Activated CD8-positive, alpha-beta memory T cell treated with anti-CD3 and anti-CD28 coated beads for 24 hours (primary cell): ENCODE measurements at places on chromosomes 7 and 10.
A peak's percentile ranks its signal among the peaks of the same experiment; 100 is the strongest.

GRCh38 chr10:48775206-48775517 lies 90.5 kb downstream of the WDFY4 start:
- DNase-seq = no peak

DNA sequence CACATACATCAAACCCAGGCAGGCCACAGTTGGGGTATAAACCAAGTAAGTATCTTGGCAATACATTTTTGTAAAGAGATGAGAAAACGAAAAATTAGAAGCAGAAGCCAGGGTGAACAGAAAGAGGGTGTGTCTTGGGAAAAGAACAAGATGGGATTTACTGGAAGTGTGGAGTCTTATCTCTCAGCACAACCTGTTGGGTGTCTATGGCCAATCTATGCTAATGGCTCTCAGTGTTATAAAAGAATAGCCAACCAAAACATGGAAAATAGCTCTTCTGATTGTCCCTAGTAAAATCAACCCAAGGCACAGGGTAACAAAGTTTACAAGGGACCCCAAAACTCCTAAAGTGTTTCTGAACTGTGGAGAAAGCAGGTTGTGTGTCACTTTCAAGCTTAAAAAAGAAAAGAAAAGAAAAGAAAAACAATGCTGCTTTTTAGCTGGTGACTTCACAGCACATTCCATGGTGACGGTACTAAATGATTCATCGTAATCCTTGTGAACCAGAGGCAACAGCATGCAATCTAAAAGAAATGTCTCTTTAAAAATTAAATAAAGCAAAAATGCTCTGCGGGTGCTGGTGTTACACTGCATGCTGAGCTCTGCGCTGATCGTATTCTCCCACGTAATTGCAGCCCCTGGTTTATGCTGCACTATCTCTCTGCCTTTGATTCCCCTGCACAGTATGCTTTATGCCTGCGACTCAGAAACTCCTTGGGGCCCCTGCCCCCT lies 100.8 kb downstream of the C10orf90 start:
- no peak for DNase-seq

GRCh38 chr10:79948976-79949722 lies at the start of gene SFTPD:
Gene SFTPD (minus strand): TSS chr10:79949105. CDS start chr10:79946659, 2,446 bp downstream.
- DNase-seq = no peak

DNA sequence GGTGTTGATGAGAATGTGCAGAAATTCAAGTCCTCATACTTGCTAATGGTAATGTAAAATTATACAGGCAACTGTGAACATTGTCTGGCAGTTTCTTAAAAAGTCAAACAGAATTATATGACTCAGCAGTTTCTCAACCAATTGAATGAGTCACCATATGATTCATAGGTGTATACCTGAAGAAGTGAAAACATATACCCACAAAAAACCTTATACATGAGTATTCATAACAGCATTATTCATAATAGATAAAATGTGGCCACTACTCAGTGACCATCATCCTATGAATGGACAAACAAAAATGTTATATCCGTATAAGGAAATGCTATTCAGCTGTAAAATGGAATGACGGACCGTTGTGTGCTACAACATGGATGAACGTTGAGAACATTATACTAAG lies 253.5 kb downstream of the MALRD1 start:
- DNase-seq = no peak

- peak; percentile 76 for DNase-seq
Measured at GRCh38 chr7:43439631-43440401, 143.1 kb upstream of the STK17A start.

- DNase-seq = no peak
Measured at GRCh38 chr10:17181751-17182150, 19.7 kb downstream of the TRDMT1 start.

- no peak for DNase-seq
Measured at GRCh38 chr10:10053051-10053450, 964.6 kb upstream of the CELF2 start.

DNA sequence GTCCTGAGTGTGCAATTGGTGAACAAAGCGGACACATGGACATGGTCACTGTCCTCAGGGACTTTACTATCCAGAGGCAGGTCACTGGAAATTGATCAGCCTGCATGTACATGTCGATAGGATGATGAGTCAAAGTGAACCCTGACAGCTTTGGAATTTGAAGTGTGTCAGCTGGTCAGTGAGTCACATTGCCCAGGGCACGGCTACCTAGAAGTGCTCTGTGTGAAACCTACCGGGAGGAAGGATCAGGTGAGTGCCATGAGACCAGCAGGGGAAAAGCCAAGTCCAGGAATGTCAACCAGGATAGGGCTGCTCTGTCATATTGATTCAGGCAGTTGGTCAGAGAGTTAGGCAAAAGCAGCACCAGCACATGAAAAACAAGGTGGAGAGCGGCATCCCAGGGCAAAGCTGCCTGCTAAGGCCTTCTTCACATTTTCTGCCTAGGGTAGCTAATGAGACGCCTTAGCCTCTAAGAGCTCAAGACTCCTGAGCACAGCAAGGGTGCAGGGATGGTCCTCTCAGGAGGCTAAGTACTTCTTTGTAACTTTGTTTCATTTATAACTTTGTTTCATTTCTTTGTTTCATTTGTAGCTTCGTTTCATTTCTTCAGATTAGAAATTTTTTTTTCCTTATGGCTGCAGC lies 19.4 kb upstream of the PDCD4 start:
- DNase-seq = peak; percentile 60

DNA sequence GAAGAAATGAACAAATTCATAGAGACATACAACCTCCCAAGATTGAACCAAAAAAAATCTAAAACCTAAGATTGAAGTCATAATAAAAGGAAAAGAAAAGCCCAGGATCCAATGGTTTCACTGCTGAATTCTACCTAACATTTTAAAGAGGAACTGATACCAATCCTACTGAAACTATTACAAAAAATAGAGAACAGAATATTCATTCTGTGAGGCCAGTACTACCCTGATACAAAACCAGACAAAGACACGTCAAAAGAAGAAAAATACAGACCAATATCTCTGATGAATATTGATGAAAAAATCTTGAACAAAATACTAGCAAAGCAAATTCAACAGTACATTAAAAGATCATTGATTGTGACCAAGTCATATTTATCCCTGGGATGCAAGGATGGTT lies 128.5 kb upstream of the STEAP1 start:
- no peak for DNase-seq
